ENCODE measurements at places on chromosomes 16 and 17.

GRCh38 chr16:4416200-4417032, at the start of gene CORO7:
Gene CORO7 (minus strand): TSS chr16:4416596. CDS start chr16:4416518, 78 bp downstream.
- peak; percentile 70 for DNase-seq

- no peak for DNase-seq
Observed at GRCh38 chr17:55291114-55291507, 26.4 kb downstream of the HLF start.

DNA sequence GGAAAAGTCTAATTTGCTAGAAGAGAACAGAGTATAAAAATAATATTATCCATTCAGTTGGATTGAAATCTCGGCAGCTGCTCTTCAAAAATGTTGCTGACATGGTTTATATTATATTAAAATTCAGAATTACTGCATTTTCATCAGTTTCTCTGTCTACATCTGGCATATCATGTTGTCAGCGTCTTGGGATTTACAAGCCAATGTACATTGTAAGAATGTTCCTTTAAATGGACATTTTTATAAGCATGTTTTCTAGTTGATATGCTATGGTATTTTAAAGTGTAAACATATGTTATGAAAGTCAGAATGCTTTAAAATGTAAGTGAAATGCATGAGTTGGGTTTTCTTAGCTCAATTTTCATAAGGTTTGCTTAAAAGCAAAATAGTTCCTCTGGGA, 528.1 kb upstream of the CDH8 start:
- no peak for DNase-seq

DNA sequence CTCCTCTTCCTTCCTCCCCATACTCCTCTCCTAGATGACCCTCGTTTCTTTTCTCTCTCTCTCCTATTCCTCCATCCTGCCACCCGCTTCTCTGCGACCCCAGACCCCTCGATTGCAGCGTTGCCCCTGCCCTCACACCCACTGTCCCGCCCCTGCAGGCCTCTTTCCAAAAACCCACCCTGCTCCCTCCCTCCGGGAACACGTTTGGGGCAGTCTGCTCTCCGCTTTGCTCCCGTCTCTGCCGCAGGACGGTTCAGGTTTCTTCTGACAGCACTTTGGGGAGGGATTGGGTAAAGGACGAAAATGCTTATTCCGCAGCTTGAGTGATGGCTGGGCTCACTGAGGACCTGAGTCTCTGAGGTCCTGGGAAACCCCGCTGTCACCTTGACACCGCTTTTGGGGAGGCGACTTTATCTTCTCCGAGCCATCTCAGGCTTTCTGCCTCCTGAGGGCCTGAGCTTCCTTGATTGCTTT, 690 bp downstream of the NDE1 start:
- DNase-seq, result no peak

- DNase-seq, result no peak
Observed at GRCh38 chr16:62079236-62079635, 43.0 kb upstream of the CDH8 start.

- no peak for DNase-seq
Observed at GRCh38 chr17:42817866-42818265, 6.2 kb downstream of the BECN1 start.

DNA sequence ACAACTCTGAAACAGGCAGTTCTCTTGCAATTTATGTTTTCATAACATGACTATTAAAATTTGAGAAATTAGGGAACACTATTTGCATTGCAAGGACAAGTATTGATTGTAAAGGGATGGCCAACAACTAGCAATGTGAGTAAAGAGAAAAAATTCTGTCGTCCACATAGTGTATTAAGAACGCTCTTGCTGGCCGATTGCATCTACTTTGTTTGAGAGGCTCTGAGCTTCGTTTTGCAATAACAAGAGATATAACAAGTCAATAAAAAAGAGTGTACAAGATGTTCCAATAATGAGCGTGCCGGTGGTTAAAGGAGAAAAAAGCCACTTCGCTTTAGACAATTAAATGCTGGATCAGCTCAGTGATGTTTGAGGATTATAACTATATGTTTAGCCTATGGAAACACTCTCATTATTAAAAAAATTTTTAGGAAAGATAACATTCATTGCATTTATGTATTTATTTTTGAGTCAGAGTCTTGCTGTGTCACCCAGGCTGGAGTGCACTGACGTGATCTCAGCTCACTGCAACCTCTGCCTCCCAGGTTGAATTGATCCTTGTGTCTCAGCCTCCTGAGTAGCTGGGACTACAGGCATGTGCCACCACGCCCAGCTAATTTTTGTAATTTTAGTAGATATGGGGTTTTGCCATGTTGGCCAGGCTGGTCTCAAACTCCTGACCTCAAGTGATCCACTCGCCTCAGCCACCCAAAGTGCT, 19.2 kb upstream of the TOM1L1 start:
- DNase-seq, result no peak

- no peak for DNase-seq
Observed at GRCh38 chr17:35774499-35774898, 13.8 kb downstream of the C17orf50 start.

DNA sequence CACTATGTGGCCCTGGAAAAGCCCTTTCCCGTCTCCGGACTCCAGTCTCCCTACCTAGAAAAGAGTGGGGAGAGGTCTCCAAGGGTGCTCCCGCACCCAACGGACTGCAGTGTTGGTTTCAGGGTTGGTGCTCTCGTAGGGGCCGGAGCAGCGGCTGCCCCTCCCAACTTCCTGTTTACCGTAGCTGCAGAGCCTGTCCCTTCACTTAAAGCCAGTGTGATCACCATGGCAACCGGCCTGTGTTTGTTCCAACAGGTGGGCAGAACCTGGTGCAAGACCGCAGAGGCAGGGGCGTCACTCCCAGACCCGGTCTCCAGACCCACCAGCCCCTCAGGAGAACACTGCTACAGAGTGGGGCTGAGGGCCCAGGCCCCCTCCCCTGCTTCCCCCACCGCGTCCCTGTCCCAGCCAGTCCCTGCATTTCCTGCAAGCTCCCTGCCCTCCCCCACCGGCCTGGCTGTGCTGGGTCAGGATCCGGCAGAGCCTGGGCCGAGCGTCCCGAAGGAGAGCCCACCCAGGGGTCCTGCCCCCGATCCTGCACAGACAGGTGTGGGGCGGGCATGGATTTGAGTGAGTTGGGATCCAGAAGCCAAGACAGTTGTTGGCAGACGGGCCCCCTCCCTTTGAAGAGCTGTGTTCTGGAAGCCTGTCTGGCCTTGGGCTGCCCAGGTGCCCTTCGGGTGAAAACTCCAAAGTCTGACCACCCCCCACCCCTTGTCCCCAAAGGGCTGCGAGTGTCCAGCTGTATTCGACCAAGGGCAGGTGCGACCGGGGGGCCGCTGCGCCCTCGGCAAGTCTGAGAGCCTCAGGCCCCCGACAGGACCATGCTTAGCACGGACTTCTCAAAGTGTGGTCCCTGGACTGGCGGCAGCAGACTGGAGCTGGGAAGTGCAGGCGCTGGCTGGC, 1.5 kb upstream of the BAIAP3 start:
- no peak for DNase-seq

GRCh38 chr16:15031179-15031578, 24.7 kb downstream of the NTAN1 start:
- no peak for DNase-seq

DNA sequence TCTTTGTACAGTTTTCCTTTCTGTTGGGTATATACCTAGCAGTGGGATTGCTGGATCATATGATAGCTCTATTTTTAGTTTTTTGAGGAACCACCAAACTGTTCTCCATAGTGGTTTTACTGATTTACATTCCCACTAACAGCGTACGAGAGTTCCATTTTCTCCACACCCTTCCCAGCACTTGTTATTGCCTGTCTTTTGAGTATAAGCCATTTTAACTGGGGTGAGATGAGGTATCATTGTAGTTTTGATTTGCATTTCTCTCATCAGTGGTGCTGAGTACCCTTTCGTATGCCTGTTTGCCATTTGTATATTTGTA, 887 bp upstream of the EVI2B start:
- no peak for DNase-seq

GRCh38 chr16:46974352-46974751, 878 bp upstream of the DNAJA2 start:
- no peak for DNase-seq

DNA sequence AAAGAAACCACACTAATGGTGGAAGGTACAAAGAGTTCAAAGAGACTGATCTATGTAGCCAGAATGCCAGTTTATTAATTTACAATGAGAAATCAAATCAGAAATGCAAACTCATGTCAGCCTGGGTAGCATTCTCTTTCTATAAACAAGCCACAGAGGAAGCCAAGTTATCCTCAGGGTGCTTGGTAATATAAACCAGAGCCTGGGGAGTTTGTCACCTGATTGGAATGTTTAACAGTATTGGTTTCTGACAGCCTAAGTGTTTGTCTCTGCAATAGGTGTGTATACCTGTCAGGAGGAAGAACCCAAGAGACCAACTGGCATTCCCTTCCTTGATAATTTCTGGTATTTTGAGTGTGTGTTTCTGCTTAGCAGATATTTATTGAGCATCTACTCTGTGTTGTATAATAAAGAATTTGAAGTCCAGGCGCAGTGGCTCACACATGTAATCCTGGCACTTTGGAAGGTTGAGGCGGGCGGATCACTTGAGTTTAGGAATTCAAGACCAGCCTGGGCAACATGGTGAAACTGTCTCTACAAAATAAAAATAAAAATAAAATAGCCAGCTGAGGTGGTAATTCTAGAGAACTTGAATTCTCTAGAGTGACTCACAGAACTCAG, 3.1 kb upstream of the C17orf58 start:
- DNase-seq, result no peak

DNA sequence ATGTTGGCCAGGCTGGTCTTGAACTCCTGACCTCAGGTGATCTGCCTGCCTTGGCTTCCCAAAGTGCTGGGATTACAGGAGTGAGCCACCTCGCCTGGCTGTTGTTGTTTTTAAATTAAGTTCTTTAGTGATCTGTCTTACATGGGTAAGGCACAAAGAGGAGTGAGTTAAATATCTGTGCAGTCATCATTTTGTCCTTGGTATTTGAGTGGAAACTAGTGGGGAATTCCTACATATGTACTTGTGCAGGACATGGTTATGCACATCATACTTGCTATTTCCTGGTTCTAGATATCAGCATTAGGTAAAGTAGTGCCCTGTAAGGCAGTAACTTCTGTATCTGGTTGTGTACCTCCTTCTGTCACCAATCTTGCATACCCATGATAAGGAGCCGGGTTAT, 3.7 kb downstream of the KPNB1 start:
- no peak for DNase-seq

- DNase-seq, result no peak
Observed at GRCh38 chr17:10815319-10815718, 11.4 kb upstream of the TMEM238L start.

GRCh38 chr16:59698346-59699020, 964.4 kb upstream of the GOT2 start:
- DNase-seq, result no peak

DNA sequence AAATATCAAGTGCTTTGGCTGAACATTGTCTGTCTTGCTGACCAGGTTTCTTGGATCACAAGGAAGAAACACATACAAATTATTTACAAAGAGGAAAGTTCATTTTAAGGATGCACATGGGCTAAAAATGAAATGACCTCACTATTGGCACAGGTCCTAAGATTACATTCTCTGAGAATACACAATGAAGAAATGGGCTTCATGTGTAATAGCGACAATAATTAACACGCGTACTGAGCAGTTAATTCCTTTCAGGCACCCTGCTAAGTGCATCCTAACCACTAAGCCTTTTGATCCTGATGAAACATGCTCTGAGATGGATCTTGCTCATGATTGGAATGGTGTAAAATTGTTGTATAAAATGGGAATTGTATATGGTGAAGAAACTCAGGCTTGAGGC, 429.0 kb downstream of the HS3ST4 start:
- DNase-seq, result no peak

DNA sequence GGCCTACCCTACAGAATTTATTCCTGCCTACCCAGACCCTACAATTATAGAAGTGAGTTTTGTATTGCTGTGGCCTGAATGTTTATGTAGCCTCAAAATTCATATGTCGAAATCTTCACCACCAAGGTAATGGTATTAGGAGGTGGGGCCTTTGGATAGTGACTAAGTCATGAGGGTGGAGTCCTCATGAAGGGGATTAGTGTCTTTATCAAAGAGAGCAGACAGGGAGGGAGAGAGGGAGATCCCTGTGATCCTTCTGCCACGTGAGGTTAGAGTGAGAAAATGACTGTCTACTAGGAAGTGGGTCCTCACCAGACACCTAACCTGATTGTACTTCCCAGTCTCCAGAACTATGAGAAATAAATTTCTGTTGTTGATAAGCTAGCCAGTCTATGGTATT, 981 bp upstream of the DUXB start:
- no peak for DNase-seq

DNA sequence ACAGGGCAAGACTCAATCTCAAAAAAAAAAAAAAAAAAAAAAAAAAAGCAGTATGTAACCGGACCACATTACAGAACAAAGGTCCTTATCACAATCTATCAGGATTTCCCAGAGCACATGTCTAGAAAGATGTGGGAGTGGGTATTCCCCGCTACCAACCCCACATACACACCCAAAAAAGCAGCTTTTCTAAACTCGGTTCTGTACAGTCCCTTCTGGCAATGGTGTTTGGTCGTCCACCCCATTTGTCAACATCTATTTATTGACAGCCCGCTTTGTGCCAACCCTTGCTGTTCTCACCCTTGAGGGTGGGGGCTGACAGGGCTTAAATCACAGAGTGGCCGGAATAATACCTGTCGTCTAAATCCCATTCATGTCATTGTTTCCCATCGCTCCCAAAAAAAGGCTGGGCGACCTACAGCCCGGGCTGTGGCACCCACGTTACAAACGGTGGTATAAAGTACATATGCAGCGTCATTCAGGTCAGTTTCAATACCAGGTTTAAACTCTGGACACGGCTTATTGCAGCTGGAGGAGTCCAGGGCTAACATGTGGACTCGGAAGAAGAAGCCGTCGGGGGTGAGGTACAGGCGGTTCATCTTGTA, 3.6 kb downstream of the C17orf58 start:
- no peak for DNase-seq

- peak; percentile 53 for DNase-seq
Observed at GRCh38 chr17:40559954-40560591, 5.2 kb downstream of the CCR7 start.

- no peak for DNase-seq
Observed at GRCh38 chr16:79985606-79986005, 385.1 kb upstream of the MAF start.

- peak; percentile 35 for DNase-seq
Observed at GRCh38 chr16:57341441-57342303, 16.9 kb upstream of the CCL22 start.

DNA sequence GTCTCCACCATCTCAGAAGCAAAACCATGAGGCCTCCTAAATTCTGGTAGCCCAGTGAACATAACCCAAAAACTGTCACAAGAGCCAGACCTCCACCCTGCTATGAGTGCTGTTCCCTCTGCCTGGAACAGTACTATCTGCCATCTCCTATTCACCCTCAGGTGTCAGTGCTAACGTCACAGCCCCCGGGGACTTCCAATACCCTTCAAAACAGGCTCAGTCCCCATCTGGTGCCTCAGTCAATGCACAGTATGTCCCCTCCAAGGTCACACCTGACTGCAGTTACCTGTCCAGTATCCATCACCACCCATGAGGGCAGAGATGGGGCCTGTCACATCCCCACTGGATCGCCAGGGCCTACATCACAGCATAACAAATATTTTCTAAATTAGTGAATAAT, 11.5 kb downstream of the CREBBP start:
- no peak for DNase-seq
